ENCODE measurements at places on chromosomes 7 and 10.
A peak's percentile ranks its signal among the peaks of the same experiment; 100 is the strongest.

DNA sequence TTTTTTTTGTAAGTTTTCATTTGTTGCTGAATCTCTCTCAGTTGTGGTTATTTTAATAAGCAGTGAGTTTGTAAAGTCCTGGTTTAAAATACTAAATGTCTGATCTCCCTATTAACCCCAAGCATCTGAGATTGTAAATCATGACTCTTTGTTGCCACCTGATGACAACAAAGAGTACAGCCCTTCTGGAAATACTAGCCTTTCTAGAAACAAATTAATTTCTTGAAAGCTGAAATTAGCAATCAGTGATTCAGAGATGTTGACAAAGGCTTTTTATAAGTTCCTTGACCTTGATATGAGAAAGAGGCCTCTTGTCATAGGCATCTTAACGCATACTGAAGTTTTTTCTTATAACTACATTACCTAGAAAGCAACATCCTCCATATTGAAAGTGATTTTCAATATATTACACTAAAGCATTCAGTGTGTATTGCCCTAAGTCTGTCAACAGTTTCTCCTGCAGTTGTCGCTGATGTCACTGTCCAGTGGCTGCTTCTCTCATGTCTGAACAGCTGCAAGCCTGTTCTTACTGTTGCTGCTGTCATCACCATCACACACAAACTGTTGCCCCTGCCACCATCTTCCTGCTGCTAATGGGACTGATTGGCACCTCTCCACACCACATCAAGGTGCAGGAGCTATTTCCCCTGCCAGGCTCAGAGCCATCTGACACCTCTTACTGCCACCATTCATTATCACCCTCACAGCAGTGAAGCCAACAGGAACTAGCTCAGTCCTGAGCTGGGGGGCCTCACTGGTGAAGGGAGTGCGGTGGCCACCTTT, 95.1 kb upstream of the LRGUK start:
- no peak for DNase-seq

DNA sequence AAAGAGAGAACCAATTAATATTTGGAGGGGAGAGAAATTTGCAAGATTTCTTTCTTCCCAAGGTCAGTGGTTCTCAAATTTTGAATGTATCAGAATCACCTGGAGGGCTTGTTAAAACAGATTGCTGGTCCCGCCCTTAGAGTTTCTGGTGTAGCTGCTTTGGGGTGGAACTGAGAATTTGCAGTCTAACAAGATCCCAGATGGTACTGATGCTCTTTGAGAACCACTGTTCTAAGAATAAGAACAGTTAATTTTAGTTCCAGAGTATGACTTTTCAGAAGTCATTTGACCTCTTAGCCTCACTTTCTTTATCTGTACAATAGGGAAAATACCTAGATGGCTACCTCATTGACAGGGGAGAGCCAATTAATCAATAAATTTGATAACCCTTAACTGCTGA, 161.6 kb downstream of the PRKG1 start:
- DNase-seq = no peak

DNA sequence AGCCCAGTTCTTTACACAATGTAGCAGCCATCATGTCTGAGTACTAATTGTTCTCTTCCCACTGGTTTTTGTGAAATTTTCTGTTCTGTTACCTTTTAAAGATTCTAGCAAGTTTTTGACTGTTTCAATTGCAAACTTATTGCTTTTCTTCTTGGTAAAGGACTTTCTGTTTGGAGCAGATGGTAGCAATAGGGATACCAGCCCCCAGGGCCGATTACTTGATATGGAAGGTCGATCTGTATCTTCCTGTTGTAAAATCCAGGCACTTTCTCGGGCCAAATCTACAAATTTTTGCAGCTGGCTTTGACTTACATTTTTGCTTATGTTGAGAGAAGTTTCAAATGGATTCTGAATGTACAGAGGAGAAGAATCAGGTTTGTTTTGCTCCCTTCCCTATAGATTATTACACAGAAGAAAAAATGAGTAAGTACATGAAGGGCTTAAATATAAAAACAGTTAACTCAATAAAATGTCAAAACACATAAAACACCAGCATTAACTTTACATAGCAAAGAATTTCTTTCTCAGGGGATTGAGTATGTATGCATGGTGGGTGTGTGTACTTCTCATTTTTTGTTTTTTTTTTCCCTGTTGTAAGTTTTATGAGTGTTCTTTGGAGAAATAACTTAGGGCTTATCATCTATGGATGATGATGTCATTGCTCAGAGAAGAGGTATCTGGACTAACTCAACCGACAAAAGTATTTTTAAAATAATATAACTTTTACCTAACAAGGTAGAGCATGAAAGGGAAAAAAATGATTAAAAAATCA, 35.3 kb downstream of the MTPAP start:
- DNase-seq = no peak

GRCh38 chr10:51602326-51602725, 97.1 kb downstream of the CSTF2T start:
- no peak for DNase-seq

GRCh38 chr10:129867631-129868179, 96.4 kb downstream of the EBF3 start:
- DNase-seq = no peak

GRCh38 chr7:1646957-1647891, 22.9 kb upstream of the ELFN1 start:
- DNase-seq = no peak

- DNase-seq = no peak
Observed at GRCh38 chr10:65968437-65968836, 957.4 kb upstream of the LRRTM3 start.

DNA sequence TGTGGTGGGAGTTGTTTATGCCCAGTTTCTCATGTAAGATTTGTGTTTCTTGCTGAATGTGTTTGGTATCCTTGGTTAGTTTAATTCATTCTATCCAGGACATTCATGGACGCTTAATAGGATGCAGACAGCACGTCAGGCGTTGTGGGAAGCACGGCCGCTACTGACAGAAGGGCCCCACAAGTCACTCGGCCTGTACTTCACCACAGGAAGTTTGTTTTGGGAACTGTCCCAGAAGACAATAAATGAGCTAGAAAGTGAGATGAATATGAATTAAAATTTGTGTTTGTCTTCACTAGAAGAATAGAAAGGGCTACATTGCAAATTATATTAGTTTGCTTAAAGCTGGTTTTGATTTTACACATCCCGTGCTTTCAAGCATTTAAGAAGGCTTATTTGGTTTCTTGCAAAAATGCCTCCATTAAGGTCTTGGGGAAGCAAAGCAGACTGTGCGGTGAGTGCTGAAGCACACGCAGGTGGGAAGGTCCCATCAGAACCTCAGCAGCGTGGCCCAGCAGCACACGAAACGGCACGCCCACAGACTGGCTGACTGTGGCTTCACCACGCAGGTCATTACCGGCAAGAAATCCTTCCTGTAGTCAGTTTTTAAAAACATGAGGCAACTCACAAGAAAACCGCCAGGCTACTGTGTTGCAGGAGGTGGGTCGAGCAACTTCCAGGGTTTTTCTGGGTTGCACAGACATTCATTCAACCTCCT, 74.1 kb downstream of the VIPR2 start:
- DNase-seq = no peak

- no peak for DNase-seq
Observed at GRCh38 chr10:71380841-71381240, 15.9 kb upstream of the CDH23 start.

- DNase-seq = no peak
Observed at GRCh38 chr7:1548944-1549343, 7.1 kb downstream of the TMEM184A start.

GRCh38 chr7:93176992-93177580, 28.9 kb upstream of the SAMD9L start:
- DNase-seq = no peak

- DNase-seq = peak; percentile 49
Observed at GRCh38 chr10:8444630-8445029, 390.1 kb downstream of the GATA3 start.

- no peak for DNase-seq
Observed at GRCh38 chr7:31899356-31899927, 170.8 kb downstream of the PDE1C start.

GRCh38 chr10:49278497-49278981, 20.4 kb upstream of the C10orf71 start:
- DNase-seq = no peak

DNA sequence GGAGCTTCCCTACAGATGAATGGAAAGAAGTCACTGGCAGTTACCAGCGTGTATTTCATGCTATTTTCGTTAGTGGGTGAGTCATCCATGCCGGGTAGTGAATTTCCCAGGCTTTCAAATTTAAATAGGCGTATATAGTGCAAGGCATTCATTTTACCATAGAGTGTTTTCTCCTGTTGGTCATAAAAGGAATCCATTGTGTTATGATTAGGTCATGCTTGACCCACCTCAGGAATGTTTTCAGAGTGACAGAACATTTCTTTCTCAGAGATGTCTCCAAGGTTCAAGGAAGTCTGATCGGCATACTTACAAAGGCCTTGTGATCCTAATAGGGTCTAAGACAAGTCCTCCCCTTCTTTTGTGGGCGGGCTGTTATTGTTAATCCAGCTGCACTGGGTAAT, 110.7 kb downstream of the AKR1D1 start:
- DNase-seq = no peak

DNA sequence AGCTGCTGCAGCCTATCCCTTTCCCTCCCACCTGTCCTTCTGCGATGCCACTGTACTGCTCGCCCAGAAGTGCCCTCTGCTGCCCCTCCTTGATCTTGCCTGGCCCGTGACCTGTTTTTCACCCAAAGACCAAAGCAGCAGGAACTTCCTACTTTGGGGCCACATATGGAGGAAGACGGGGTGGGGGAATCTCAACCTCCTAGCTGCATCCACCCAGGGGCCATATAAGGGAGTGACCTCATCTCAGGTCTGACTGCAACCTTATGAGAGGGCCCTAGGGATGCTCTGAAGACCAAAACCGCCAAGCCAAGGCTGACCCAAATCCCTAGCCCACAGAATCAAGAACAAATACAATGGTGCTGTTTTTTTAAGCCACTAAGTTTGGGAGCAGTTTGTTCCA, 15.7 kb downstream of the PRKCQ start:
- no peak for DNase-seq

- no peak for DNase-seq
Observed at GRCh38 chr10:126294451-126294850, 93.8 kb downstream of the ADAM12 start.

DNA sequence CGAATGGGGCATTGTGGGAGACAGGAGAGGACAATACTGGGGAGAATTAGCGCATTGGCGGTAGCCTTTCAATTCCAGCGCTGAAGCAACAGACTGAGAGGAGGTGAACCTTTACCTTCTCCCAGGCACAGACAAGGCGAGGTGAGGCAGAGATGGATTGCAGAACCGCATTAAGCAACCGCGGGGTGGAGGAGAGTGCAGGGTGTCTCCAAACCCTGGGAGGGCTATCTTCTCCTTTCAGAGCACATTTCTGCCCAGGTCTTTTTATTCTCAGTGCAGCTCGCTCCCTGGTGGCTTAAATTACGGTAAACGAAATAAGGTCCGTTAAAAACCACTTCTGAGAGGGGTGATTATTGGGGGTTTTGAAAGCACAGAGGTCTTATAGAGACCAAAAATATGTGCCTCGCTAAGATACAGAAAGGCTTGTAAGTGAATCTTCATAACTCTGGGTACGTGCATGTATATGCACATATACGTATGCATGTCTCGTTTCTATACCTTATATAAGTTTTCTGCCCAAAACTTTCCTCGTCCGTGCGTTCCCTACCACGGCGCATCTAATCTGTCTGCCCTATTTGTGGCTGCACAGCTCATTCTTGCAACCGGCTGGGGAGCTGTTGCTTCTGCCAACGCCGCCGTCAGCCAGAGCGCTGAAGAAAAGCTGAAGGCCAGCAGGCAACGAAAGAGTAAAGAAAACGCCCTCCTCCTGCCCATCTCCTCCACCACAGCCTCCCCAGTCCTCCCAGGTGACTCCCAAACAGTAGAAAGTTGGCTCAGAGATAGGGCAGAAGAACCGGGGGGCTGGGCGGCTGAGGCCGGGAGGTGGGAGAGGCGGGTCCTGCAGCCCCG, 895 bp upstream of the ZNF804B start:
- DNase-seq = peak; percentile 46

DNA sequence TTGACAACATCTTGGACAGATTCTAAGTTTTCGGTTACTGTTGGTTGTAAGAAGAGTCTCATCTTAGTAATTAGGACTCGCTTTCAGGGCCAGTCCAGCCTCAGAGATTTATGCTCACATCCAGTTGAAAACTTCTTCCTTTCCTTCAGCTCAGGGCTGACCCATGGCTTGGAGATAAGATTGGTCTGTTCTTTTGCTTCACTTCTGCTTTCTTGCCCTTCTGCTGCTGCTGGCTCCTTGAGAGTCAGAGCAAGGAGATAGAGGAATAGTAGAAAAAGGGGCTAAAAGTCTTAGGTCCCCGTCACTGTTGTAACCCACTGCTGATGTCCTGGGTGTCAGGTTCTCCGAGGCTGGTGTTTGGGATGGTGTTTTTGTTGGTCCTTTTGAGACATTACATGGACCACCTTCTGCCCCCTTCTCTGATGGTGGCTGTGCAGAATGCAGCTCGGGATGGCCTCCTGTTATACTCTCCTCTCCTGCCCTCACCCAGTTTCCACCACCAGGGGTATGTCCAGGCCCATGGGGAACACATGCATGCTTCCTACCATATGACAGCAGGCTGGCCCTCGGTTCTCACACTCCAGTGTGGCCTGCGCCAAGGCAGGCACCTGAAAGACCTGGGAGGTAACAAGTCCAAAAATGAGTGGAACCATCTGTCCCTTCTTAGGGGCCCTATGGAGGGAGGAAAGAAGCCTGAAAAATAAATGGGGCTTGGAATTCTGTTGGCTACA, 67.8 kb upstream of the PCBD1 start:
- DNase-seq = peak; percentile 50

- no peak for DNase-seq
Observed at GRCh38 chr7:1948887-1949680, 279.0 kb downstream of the ELFN1 start.

DNA sequence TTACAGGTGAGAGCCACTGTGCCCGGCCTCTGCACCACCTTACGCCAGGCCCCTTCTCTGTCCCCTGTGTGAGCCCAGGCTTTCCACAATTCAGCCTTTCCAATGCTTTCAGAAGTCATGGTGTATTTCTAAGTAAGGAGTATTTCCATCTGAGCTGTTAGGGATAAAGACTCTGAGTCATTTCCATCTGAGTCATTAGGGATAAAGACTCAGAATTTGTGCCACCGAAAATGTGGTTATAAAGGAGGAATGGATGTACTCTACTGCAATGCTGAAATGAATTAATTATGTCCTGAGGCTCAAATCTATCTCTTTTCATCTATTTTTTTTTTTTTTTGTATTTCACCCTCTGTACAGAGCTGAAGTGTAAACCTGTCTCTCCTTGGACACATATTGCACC, 84.0 kb downstream of the GATA3 start:
- no peak for DNase-seq

Data from HEK293T (cell line).